ENCODE measurements at places on chromosomes 12 and 14.

DNA sequence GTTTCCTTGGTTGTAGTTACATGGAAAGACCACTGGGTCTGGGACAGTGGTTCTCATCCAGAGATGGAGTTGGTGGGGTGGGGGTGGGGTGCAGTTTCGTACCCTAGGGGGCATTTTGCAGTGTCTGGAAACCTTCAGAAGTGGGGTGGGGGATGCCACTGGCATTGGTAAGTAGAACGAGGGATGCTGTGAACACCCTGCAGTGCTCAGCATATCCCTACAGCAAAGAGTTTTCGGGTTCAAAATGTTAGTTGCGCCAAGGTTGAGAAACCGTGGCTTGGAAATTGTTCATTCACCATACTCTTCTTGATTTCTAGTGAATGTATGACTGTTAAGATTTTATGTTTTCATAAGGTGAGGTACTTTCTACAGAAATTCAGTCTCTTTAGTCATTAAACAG lies 28.7 kb downstream of the TRAF3 start:
- DNase-seq, result no peak

DNA sequence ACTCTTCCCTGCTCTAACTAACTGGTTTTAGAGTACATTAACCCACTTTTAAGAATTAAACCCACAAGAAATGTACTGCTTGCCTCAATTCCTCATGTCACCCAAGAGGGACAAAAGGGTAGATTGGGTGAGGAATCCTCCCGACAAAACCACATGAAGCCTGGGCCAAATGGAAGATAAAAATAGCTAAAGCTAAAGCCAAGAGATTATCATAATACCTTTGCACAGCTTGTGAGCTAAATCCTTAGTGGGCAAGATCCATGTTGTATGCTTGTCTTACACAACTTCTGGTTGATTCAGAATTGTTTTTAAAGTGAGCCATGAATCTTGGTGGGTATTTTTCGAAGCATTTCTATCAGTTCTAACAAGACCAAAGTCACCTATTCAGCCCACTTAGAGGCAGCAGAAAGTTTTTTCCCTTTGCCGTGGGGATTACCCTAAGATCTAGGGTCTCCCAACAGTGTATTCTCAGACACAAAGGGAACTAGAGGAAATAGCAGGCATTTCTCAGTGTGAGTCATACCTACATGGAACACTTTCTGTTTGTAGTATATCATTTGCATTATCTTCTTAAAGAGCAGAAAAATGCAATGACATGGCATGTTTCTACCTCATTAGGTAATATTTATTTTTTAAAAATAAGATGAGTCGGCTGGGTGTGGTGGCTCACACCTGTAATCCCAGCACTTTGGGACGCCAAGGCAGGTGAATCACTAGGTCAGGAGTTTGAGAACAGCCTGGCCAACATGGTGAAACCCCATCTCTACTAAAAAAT lies 616.6 kb downstream of the KCNH5 start:
- DNase-seq, result no peak

DNA sequence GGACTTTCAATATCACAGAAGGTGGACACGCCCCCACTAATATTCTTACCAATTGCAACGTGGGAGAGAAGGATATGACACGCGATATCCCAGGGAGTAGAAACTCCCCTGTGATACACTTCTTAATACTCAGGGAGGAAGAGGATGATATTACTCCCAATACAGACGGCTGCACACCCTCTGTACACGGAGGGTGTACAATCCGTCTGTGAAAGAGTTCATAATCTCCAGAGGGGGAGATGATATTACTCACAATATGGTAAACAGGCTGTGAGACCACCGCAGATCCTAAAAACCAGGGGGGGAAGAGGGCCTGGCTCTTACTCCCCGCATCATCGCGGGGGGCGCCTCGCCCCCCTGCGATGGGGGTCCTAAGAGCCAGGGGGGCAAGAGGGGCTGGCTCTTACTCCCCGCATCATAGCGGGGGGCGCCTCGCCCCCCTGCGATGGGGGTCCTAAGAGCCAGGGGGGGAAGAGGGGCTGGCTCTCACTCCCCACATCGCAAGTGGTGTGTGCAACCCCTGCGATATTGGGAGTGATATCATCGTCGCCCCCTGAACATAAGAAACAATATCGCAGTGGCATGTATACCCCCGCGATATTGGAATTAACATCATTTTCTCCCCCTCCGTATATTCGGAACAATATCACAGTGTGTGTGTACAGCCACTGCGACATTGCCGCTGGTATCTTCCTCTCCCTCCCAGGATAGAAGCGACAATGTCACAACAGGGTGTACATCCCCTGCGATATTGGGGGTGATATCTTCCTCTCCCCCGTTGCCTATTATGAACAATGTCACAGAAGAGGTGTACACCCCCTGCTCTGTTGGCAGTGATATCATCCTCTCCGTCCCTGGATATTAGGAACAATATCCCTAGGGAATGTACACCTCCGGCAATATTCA lies 8.9 kb upstream of the CLEC6A start:
- peak; percentile 0 for DNase-seq

GRCh38 chr12:241266-241665 lies 21.4 kb downstream of the SLC6A13 start:
- DNase-seq, result no peak

DNA sequence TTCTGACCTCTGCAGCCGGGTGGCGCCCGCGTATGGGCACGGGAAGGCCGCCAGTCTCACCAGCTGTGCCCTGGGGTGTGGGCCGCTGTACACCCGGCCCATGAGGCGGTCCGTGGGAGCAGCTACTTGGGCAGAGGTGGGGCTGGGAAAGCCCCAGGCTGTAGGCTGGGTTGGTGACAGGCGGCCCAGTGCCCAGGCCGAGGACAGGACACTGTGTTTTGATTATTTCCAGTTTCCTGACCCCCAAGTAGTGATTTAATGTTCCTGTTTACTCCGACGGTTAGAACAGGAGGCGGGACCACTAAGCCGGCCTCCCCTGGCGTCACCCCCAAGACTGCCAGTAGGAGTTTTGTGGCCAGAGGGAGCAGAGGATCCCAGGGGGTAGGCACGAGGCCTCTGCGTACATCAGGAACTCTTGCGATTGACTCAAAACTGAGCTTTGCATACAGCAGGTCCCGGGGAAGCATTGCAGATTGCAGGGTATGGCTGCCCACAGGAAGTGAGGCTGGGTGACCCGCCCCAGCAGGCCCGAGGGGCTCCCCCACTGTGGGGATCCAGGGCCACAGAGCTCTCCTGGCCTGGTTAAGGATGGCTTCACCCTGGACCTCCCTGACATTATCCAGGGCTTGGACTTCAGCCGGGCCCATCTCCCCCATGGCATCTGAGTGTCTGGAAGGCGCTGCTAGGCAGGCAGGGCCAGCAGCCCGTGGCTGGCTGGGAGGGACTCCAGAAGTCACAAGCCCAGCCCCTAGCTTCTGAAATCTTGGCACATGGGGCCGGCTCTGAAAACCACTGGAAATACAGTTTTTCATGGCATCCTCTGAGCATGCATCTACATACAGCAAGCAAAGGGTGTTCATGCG lies 42.5 kb upstream of the DIO3 start:
- DNase-seq, result no peak

DNA sequence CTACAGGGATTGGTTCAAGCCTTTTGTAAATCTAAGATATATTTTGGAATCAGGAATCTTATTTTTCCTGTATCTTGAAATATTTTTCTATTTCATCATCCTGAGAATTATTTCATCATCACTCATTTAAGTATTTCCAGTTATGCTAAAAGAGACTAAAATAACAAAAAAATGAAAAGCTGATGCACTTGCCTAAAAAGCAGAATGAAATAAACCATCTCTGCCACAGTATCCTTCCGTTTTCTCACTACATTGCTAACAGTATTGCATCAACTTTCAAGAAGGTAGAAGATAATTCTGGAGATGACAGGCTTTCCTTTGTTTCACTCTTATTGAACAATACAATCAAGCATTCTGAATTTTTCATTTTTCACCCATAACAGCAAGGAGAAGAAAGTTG lies 31.1 kb upstream of the EIF5 start:
- DNase-seq, result no peak

DNA sequence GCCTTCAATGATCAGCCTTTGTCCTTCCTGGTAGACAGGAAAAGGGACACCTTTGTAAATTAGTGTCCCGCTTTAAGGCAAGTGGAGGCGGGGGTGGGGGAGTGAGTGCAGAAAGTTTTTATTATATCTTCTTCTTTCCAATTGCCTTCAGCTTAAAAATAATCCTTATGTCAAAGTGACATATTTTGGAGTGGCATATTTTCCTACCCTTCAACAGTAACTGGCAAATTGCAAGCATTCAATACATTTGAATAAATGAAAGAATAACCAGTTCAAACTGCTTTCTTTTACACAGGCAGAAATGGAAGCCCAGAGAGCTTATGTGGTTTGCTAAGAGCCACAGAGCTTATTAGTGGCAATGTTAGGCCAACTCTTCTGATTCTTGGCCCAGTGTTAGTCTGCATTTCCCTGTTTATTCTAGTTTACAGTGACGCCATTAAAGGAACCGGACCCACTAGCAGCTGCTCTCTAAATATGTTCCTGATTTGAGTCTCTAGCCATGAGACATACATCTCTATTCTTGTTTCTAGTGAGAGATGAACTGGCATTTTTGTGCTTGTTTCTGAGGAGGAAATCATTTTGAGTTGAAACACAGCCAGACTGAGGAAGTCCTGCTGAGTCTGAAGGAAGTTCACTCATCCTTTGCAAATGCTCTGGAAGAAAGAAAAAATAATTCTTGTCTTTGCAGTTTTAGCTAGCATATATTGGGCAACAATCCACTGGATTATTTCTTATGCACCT lies 468.7 kb downstream of the NOVA1 start:
- DNase-seq, result peak; percentile 2

DNA sequence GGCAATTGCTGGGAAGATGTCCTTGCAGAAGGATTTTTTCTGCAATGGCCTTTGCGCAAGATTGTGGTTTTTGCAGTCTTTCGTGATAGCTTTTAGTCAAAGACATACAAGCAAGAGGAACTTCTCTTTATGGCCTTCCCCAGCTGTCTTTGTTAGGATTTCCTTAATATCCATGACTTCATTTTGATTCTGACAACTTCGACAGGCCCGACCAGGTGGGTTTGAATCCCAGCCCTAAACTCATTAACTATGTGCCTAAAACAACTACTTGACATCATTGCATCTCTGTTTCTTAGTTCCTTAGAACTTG lies 13.3 kb upstream of the VRK1 start:
- DNase-seq, result no peak

GRCh38 chr12:130081117-130081805 lies 81.0 kb upstream of the FZD10 start:
- no peak for DNase-seq

- DNase-seq, result no peak
Measured at GRCh38 chr12:88267630-88268029, 125.5 kb downstream of the TMTC3 start.

DNA sequence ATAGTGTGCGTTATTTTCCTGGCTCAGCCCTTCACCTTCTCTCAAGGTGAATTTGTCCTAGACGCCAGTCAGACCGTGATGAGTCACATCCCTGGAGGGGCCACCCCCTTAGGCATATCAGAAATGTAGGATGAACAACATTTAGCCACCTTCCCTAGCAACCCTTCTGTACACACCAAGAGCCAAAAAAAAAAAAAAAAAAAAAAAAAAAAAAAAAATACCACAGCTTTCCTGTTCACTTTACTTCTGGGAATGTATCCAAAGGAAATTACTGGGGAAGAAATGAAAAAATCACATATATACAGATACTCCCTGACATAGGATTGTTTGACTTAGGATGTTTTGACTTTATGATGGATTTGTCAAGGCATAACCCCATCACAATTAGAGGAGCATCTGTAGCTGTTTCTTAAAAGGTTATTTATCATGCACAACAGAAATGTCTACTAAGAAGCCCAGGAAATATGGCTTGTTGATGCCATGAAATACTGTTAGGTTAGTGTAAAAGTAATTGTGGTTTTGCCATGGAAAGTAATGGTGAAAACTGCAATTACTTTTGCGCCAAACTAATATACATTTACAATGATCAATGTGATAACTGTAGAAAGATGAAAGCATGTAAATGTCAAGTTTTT lies 68.2 kb upstream of the BDKRB2 start:
- DNase-seq, result no peak

- no peak for DNase-seq
Measured at GRCh38 chr14:33359288-33359881, 420.7 kb downstream of the NPAS3 start.
